ENCODE measurements at places on chromosomes 11 and 22. TPM values are rescaled to one million over a fixed set of nuclear protein-coding genes. Genes with fewer than 3 reads are reported as not detected.

- no peak for DNase-seq
- no peaks in the 10 kb centered on the region for H3K36me3 ChIP-seq
- H3K27me3 ChIP-seq: no peaks in the 10 kb centered on the region
- peaks cover 19% of the 10 kb centered on the region for H3K4me1 ChIP-seq
- peak overlapping the region; percentile 49 for H3K27ac ChIP-seq
- H3K4me3 ChIP-seq: no peak overlapping the region
Measured at GRCh38 chr22:44172370-44173108, 8.2 kb upstream of the PARVG start.

DNA sequence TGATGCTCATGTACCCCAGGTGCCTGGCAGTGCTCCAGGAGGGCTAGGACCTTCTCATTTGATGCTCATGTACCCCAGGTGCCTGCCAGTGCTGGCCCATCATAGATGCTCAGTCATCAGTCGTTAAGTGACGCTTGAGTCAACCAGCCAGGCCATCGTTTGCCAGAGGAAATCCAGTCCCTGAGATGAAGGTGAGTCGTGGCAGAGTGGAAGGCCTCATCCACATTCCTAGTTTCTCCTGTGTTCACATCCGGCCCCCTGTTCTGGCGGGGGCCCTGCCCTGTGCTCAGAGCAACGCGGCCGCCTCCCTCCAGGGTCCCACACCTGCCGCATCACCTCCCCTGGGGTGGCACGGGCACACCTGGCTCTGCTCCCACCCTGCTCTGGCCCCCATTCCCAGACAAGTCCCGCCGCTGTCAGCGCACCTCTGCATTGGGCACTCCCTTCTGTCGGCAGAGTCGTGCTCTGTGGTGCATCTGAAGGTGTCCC, 279.9 kb downstream of the BRD1 start:
- no peaks in the 10 kb centered on the region for H3K27me3 ChIP-seq
- H3K36me3 ChIP-seq: no peaks in the 10 kb centered on the region
- no peak for DNase-seq
- no peaks in the 10 kb centered on the region for H3K4me1 ChIP-seq
- no peak overlapping the region for H3K4me3 ChIP-seq

The GPR152 gene
- not detected for total RNA-seq

The KCTD14 gene
- 0.32 TPM for total RNA-seq

DNA sequence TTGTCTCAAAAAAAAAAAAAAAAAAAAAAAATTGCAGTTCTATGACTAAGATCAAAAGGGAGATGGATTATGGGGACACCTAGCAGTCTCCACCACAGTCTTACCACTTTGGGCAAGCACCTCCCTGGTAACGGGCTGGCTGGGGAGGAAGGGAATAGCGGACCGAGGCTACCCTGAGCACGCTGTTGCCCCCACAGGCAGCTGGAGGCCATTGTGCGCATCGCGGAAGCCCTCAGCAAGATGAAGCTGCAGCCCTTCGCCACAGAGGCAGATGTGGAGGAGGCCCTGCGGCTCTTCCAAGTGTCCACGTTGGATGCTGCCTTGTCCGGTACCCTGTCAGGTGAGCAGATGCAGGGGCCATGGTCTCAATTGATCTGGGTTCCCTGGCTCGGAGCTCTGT, 21.2 kb downstream of the MCM5 start:
- H3K27me3 ChIP-seq: no peaks in the 10 kb centered on the region
- H3K4me3 ChIP-seq: no peak overlapping the region
- H3K27ac ChIP-seq: no peak overlapping the region
- H3K4me1 ChIP-seq: no peaks in the 10 kb centered on the region
- peaks cover 85% of the 10 kb centered on the region for H3K36me3 ChIP-seq

The PGM2L1 gene
- total RNA-seq: 4.4 TPM

GRCh38 chr11:79236541-79236971, 204.3 kb downstream of the TENM4 start:
- H3K36me3 ChIP-seq: no peaks in the 10 kb centered on the region
- no peaks in the 10 kb centered on the region for H3K4me1 ChIP-seq
- no peak overlapping the region for H3K4me3 ChIP-seq
- DNase-seq: no peak

The OR8K3 gene
- not detected for total RNA-seq

- peaks cover 14% of the 10 kb centered on the region for H3K36me3 ChIP-seq
- peak overlapping the region; percentile 94 for H3K27ac ChIP-seq
- DNase-seq: no peak
- H3K4me1 ChIP-seq: peaks cover 92% of the 10 kb centered on the region
Measured at GRCh38 chr11:1853376-1854131, 670 bp downstream of the LSP1 start.

The CCDC15 gene
- total RNA-seq: 3.8 TPM

The OR4A16 gene
- total RNA-seq: not detected

- DNase-seq: no peak
- H3K27ac ChIP-seq: no peak overlapping the region
- no peaks in the 10 kb centered on the region for H3K36me3 ChIP-seq
Measured at GRCh38 chr22:35891442-35891841, 137.2 kb downstream of the RBFOX2 start.

GRCh38 chr11:27702811-27703210, 2.6 kb upstream of the BDNF start:
- H3K36me3 ChIP-seq: no peaks in the 10 kb centered on the region
- H3K27ac ChIP-seq: no peak overlapping the region
- H3K4me3 ChIP-seq: no peak overlapping the region
- no peak for DNase-seq
- peaks cover 38% of the 10 kb centered on the region for H3K27me3 ChIP-seq

The OR52H1 gene
- 0.70 TPM for total RNA-seq

The ACR gene
- not detected for total RNA-seq

The WT1 gene
- not detected for total RNA-seq

DNA sequence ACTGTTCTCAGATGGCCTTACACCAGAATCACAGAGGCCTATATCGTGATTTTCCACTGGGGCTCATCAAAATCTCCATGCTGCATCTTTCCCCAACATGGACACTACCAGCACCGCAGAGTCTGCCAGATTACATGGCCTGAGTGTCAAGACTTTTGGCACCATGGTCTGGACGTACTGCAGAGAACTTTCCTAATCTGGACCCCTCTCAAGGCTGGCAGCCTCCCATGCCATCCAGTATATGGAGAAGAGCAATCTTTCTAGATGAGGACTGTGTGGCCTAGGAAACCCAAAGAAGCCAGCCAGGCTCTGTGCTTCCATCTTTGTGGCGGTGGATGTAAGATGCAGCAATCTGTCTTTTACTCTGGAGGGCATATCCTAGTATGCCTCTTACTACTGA, 139.2 kb downstream of the ADAMTS15 start:
- no peak for DNase-seq
- H3K36me3 ChIP-seq: no peaks in the 10 kb centered on the region
- no peaks in the 10 kb centered on the region for H3K4me1 ChIP-seq
- no peaks in the 10 kb centered on the region for H3K27me3 ChIP-seq
- no peak overlapping the region for H3K4me3 ChIP-seq

The GGA1 gene
- 80.2 TPM for total RNA-seq

The GUCY1A2 gene
- 0.15 TPM for total RNA-seq

- H3K27me3 ChIP-seq: no peaks in the 10 kb centered on the region
- no peak overlapping the region for H3K4me3 ChIP-seq
- no peaks in the 10 kb centered on the region for H3K4me1 ChIP-seq
- no peak for DNase-seq
Measured at GRCh38 chr11:17298302-17298701, 21.8 kb downstream of the NUCB2 start.

DNA sequence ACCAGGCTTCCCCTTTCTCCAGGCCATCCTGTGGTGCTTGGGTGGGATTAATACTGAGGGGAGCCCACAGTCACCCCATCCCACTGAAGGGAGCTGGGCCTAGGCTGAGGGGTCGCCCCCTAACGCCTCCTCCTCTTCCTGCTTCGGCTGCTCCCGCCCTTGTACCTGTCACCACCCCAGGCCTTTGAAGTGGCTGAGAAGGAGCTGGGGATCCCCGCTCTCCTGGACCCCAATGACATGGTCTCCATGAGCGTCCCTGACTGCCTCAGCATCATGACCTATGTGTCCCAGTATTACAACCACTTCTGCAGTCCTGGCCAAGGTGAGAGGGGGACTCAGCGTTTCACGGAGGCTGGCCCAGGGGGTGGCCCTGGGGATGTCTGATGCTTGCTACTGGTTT, 6.1 kb downstream of the MICALL1 start:
- H3K4me1 ChIP-seq: peaks cover 6% of the 10 kb centered on the region
- no peak overlapping the region for H3K27ac ChIP-seq

DNA sequence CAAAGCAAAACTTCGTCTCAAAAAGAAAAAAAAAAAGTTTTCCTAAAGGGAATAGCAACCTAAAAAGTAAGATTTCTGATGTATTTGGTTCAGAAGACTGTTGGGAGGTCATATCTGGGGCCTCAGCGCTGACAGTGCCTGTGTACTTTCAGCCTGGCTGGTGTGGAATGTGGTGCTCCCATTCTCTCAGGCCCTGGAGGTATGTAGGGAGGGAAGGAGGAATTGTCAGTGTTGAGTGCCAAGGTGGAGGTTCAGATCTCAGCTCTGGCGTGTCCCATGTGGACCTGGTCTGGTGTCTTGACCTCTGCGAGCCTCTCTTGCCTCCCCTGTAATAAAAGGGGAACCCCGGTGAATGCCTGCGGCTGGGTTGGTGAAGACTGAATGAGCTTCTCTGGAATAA, 22.4 kb downstream of the PRR5 start:
- no peak overlapping the region for H3K4me3 ChIP-seq
- H3K36me3 ChIP-seq: peaks cover 63% of the 10 kb centered on the region
- H3K27ac ChIP-seq: no peak overlapping the region
- H3K4me1 ChIP-seq: peaks cover 37% of the 10 kb centered on the region
- no peak for DNase-seq

DNA sequence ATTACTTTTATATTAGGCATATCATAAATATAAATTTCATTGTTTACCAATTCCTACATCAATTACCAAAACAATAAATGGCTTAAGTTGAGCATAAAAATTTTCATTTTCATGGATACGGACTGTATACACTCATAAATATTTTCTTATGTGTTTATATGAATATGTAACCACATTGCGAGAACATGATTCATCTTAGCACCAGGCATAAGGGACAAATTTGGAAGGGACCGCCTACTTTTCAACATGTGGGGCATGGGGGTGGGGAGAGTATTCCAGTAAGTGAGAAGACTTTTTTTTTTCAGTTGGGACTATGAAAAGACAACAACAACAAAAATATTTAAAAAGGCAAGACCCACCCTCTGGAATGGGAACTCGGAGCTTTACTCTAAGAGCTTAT, 296.1 kb downstream of the RAB38 start:
- H3K36me3 ChIP-seq: no peaks in the 10 kb centered on the region
- no peak overlapping the region for H3K4me3 ChIP-seq
- no peak overlapping the region for H3K27ac ChIP-seq
- H3K27me3 ChIP-seq: no peaks in the 10 kb centered on the region
- H3K4me1 ChIP-seq: no peaks in the 10 kb centered on the region

- no peak for DNase-seq
- H3K4me3 ChIP-seq: no peak overlapping the region
- H3K36me3 ChIP-seq: no peaks in the 10 kb centered on the region
- no peak overlapping the region for H3K27ac ChIP-seq
- H3K4me1 ChIP-seq: no peaks in the 10 kb centered on the region
- no peaks in the 10 kb centered on the region for H3K27me3 ChIP-seq
Measured at GRCh38 chr11:109241988-109242536, 179.9 kb upstream of the C11orf87 start.

The YAP1 gene
- total RNA-seq: not detected

- H3K27me3 ChIP-seq: no peaks in the 10 kb centered on the region
- H3K4me3 ChIP-seq: no peak overlapping the region
- peaks cover 61% of the 10 kb centered on the region for H3K36me3 ChIP-seq
- no peaks in the 10 kb centered on the region for H3K4me1 ChIP-seq
- no peak for DNase-seq
Measured at GRCh38 chr11:108204929-108205499, 17.4 kb downstream of the NPAT start.

DNA sequence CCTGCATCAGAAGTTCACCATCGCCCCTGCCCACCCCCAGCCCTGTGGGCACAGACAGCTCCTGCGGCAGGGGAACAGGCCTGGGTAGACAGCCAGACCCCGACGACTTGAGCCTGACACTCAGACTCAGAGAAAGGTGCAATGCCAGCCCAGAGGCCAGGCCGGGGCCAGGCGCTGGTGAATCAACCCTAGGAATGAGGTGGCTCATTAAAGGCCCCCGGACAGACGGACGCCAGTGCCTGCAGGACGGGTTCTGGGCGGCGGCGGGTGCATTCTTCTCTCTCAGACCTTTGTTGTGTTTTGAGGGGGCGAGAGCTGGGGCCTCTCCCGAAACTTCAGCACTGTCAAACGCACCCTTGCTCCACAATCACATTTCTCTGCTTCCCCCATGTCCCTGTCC, 5.6 kb downstream of the OVOL1 start:
- H3K4me3 ChIP-seq: no peak overlapping the region
- no peak for DNase-seq
- peaks cover 21% of the 10 kb centered on the region for H3K27me3 ChIP-seq
- peaks cover 22% of the 10 kb centered on the region for H3K4me1 ChIP-seq

GRCh38 chr11:60761436-60762190, 4.9 kb downstream of the MS4A15 start:
- H3K4me1 ChIP-seq: no peaks in the 10 kb centered on the region
- H3K36me3 ChIP-seq: no peaks in the 10 kb centered on the region
- no peak for DNase-seq
- H3K27ac ChIP-seq: no peak overlapping the region
- H3K27me3 ChIP-seq: no peaks in the 10 kb centered on the region

GRCh38 chr22:46612904-46613605, 7.1 kb upstream of the GRAMD4 start:
- no peaks in the 10 kb centered on the region for H3K27me3 ChIP-seq
- H3K36me3 ChIP-seq: no peaks in the 10 kb centered on the region
- DNase-seq: peak; percentile 27

DNA sequence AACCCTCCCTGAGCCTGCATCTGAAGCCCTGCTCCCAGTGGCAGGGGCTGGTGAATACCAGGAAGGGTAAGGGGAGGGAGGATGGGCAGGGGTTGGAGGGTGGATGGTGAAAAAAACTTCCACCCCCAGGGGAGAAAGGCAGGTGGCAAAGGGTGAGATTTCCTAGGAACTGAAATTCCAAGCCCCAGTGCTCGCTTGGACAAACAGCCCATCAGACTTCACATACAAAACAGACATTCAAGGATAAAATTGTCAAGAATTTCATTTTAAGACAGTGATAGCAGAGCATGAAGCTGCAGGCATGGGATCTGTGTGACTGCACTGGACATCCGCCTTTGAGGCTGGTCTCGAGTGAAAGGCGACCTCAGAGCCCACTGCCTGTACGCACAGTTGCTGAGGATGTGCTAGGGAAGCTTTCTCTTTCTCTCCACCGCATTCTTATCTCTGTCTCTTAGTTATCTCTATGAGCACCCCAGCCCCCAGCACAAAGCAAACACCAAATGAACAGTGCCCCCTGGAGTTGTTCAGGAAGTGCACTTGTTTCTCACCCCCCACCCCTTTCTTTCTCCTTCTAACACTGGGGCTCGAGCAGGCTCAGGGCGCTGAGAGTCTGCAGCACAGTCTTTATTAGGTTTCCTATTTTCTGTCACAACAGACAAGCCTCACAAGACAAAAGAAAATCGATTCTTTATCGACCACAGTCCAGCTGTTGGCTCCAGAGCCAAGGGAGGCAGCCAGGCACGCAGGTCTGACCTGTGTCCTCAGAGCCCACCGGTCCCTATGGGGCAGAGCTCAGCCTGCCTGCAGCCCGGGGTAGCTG, 237.3 kb upstream of the NCAM1 start:
- H3K4me1 ChIP-seq: no peaks in the 10 kb centered on the region
- H3K36me3 ChIP-seq: no peaks in the 10 kb centered on the region
- no peaks in the 10 kb centered on the region for H3K27me3 ChIP-seq

GRCh38 chr22:42315392-42315756, 44.9 kb upstream of the TCF20 start:
- no peak overlapping the region for H3K27ac ChIP-seq
- H3K36me3 ChIP-seq: no peaks in the 10 kb centered on the region
- no peaks in the 10 kb centered on the region for H3K27me3 ChIP-seq
- no peak overlapping the region for H3K4me3 ChIP-seq
- H3K4me1 ChIP-seq: peaks cover 45% of the 10 kb centered on the region
- DNase-seq: no peak
